Aorta (tissue), 5 donors: ENCODE measurements at places on chromosomes 16 and 17. TPM values are rescaled to one million over a fixed set of nuclear protein-coding genes. Genes with fewer than 3 reads are reported as not detected.

Gene NPIPB13
- 25.8 TPM for total RNA-seq

Gene MFSD6L
- total RNA-seq: 0.19 TPM

Gene TEKT1
- total RNA-seq: not detected

Gene CRYBA1
- total RNA-seq: not detected

Gene NPIPA3
- total RNA-seq: 8.0 TPM

Gene CIAO2B
- 51.9 TPM for total RNA-seq

Gene KRT222
- total RNA-seq: 1.9 TPM

Gene SLC9A5
- 1.6 TPM for total RNA-seq

Gene PMFBP1
- total RNA-seq: 0.66 TPM

GRCh38 chr17:82356845-82357355, 2.1 kb upstream of the TEX19 start:
- no peaks in the 10 kb centered on the region for H3K36me3 ChIP-seq
- H3K4me1 ChIP-seq: no peaks in the 10 kb centered on the region
- H3K27me3 ChIP-seq: no peaks in the 10 kb centered on the region
- H3K4me3 ChIP-seq: no peak overlapping the region
- no peak overlapping the region for H3K27ac ChIP-seq
- no peak for DNase-seq

- H3K4me3 ChIP-seq: no peak overlapping the region
- DNase-seq: no peak
- no peaks in the 10 kb centered on the region for H3K4me1 ChIP-seq
- H3K27me3 ChIP-seq: no peaks in the 10 kb centered on the region
Observed at GRCh38 chr16:14364386-14365199, 265.5 kb downstream of the PARN start.

GRCh38 chr16:24002619-24003018, 166.8 kb downstream of the PRKCB start:
- H3K4me3 ChIP-seq: no peak overlapping the region
- H3K27me3 ChIP-seq: no peaks in the 10 kb centered on the region
- H3K4me1 ChIP-seq: no peaks in the 10 kb centered on the region
- no peaks in the 10 kb centered on the region for H3K36me3 ChIP-seq

GRCh38 chr17:43543771-43544575, 2.2 kb downstream of the ETV4 start:
- H3K27me3 ChIP-seq: no peaks in the 10 kb centered on the region
- DNase-seq: no peak
- no peaks in the 10 kb centered on the region for H3K36me3 ChIP-seq
- no peaks in the 10 kb centered on the region for H3K4me1 ChIP-seq

DNA sequence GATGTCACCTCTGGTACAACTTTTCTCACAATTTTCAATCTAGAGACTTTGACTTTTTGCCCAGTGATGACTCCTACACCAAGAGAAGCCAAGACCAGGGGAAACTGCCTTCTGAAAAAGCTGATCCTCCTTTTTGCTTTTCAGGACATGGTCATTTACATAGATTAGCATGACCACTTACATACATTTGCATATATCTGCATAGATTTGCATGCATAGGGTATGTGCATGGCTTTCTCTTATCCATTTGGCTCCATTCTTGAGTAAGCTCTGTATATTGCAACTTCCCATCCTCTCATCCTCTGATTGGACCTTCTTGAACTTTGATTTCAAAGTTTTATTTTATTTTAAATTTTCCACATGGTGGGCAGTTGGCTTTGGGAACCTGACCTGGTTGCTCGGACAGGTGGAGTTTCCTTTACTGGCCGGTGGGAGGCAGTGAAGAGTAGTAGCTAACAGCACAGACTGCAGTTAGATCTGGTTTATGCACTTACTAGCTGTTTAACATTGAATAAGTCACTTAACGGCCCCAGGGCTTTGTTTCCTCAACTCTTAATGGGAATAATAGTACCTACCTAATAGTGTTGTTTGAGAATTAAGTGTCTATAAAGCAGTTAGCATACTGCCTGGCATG, 92.9 kb downstream of the GPR139 start:
- H3K27ac ChIP-seq: no peak overlapping the region
- H3K27me3 ChIP-seq: no peaks in the 10 kb centered on the region
- H3K4me1 ChIP-seq: no peaks in the 10 kb centered on the region
- no peak overlapping the region for H3K4me3 ChIP-seq

DNA sequence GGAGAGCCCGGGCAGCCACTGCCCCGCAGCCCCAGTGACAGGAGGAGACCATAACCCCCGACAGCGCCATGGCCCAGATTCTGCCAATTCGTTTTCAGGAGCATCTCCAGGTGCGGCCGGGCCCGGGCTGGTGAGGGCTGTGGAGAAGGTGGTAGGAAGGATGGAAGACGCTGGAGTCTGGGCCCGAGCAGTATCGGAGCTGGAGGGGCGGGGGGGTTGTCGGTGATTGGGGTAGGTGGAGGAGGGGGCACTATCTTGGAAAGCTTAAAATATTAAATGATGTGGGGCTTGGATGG, 317 bp downstream of the CLTC start:
- H3K27ac ChIP-seq: peak overlapping the region; percentile 97
- peak overlapping the region; percentile 100 for H3K4me3 ChIP-seq
- H3K27me3 ChIP-seq: no peaks in the 10 kb centered on the region
- DNase-seq: no peak

DNA sequence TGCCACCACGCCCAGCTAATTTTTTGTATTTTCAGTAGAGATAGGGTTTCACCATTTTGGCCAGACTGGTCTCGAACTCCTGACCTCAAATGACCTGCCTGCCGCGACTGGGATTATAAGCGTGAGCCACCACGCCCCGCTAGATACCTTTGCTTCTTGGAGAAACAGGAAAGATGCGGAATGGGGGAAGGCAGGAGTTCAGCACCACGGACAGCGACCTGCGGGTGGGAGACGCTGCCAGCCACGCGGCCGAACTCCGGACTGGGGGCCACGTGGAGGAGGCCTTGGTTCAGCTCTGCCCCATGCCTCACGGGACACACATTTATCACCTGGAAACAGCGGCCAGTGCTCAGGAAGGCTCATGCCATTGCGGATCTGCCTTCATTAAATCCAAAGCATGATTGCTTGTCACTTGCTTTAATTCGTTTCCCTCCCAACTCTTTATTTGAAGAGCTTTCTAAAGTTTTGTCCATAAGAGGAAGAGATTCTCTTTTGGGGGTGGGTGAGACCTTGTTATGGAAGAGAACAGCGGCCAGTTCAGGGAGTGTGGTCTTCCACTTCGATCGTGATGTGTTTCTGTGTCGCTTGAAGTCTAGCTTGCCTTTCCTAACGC, 219.9 kb downstream of the ENGASE start:
- no peak overlapping the region for H3K27ac ChIP-seq
- no peaks in the 10 kb centered on the region for H3K36me3 ChIP-seq
- no peaks in the 10 kb centered on the region for H3K4me1 ChIP-seq
- DNase-seq: peak; percentile 91

DNA sequence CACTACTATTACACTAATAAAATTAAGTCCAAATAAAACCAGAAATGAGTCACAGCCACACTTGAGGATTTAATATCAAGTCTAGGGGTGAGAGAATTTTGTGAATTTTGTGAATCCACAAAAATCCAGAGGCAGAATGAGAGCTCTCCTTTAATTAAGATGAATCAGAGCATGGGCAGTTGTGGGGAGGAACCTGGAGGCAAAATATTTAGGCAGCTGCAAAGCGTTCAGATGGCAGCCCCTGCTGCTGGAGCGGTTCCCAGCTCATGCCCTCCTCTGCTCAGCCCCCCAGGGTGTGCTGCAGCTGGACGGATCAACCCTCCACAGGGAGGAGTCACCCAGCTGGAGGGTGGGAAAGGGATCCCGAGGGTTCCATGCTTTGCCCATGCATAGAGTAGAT, 43.4 kb upstream of the IRX6 start:
- no peaks in the 10 kb centered on the region for H3K27me3 ChIP-seq
- H3K36me3 ChIP-seq: no peaks in the 10 kb centered on the region
- H3K4me3 ChIP-seq: no peak overlapping the region
- no peak overlapping the region for H3K27ac ChIP-seq

DNA sequence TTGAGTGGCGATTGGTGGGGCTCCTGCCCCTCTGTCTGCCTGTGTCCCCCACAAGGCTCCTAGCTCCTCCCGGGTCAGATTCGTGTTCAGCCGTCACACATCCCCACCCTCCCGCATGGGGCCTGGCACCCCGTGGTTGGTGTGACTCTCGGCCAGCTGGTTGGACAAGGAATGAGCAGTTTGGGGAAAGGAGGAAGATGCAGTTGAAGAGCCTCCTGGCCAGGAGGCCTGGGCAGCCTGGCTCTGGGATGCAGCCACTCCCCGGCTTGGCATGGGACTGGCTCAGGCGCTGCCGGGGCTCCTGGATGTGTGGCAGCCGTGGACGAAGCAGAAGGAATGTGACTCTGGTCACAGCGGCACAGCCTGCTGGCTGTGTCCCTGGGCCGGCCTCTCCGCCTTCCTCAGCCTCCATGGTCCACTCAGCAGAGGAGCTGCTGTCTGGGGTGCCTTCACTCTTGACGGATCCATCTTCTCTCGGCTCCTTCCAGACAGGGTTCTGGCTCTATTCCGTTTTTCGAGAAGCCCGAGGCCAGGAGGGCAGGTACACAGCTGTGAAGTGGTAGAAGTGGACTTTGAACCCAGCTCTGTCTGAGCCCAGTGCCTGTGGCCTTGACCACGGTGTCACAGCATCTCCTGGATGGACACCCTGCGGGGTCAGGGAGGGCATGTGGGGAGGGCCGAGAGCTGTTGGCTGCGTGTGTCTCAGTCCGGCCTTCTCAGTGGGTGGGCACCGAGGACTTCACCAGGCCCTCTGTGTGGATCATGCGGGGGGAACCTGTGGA, 2.1 kb downstream of the TRAF7 start:
- H3K4me3 ChIP-seq: no peak overlapping the region
- no peaks in the 10 kb centered on the region for H3K27me3 ChIP-seq
- no peak for DNase-seq
- H3K27ac ChIP-seq: no peak overlapping the region
- H3K4me1 ChIP-seq: no peaks in the 10 kb centered on the region

- H3K36me3 ChIP-seq: no peaks in the 10 kb centered on the region
- no peak overlapping the region for H3K27ac ChIP-seq
- no peaks in the 10 kb centered on the region for H3K27me3 ChIP-seq
- DNase-seq: no peak
Observed at GRCh38 chr16:11180489-11180888, 75.5 kb downstream of the SOCS1 start.

DNA sequence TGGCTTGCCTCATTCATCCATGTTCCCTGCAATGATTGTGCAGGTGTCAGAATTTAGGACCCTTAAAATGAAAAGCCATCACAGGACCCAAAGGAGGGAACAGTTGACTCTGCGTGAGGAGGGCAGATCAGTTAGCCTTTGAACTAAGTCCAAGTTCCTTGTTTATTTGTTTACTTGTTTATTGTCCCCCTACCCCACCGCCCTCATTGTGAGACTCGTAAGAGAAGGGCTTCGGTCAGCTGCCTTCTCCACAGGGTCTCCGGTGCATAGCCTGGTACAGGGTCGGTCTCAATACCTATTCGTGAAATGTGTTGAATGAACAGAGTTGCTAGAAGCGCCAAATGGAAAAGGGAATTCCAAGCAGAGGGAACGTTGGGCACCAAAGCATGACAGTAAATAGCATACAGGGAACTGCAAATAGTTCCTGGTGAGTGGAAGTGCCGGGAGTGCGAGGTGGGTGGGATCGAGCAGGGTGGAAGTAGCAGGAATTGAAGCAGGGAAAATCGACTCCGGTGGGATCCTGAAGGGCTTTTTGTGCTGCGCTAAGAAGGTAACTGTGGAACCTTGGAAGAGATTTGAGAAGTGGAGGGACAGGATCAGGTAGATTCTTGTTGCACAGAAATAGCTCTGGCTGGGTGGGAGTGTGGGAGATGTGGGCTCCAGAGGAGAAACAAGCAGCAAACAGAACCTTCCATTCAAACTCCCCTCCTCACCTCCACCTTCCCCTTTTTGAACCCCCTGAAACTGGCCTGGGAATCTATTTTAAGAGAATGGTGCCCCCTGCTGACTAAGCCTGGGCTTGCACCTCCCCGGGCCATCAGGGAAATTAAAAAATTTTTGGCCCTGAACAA, 12.7 kb downstream of the SLC35B1 start:
- no peaks in the 10 kb centered on the region for H3K36me3 ChIP-seq
- H3K27me3 ChIP-seq: no peaks in the 10 kb centered on the region
- no peaks in the 10 kb centered on the region for H3K4me1 ChIP-seq
- DNase-seq: peak; percentile 86

- no peak overlapping the region for H3K27ac ChIP-seq
- H3K4me3 ChIP-seq: no peak overlapping the region
- no peaks in the 10 kb centered on the region for H3K4me1 ChIP-seq
- no peak for DNase-seq
- no peaks in the 10 kb centered on the region for H3K27me3 ChIP-seq
Observed at GRCh38 chr16:86431540-86431939, 78.8 kb upstream of the FOXF1 start.

- H3K27me3 ChIP-seq: no peaks in the 10 kb centered on the region
- no peak overlapping the region for H3K27ac ChIP-seq
- no peak for DNase-seq
- H3K4me3 ChIP-seq: no peak overlapping the region
- H3K36me3 ChIP-seq: no peaks in the 10 kb centered on the region
Observed at GRCh38 chr17:19433255-19433654, 22.2 kb downstream of the RNF112 start.

- H3K4me3 ChIP-seq: no peak overlapping the region
- H3K27ac ChIP-seq: no peak overlapping the region
- no peaks in the 10 kb centered on the region for H3K27me3 ChIP-seq
Observed at GRCh38 chr17:1201132-1201702, 21.4 kb upstream of the ABR start.

GRCh38 chr16:51326131-51326856, 175.2 kb upstream of the SALL1 start:
- H3K27ac ChIP-seq: no peak overlapping the region
- H3K36me3 ChIP-seq: no peaks in the 10 kb centered on the region
- no peaks in the 10 kb centered on the region for H3K27me3 ChIP-seq
- no peak for DNase-seq
- no peak overlapping the region for H3K4me3 ChIP-seq

DNA sequence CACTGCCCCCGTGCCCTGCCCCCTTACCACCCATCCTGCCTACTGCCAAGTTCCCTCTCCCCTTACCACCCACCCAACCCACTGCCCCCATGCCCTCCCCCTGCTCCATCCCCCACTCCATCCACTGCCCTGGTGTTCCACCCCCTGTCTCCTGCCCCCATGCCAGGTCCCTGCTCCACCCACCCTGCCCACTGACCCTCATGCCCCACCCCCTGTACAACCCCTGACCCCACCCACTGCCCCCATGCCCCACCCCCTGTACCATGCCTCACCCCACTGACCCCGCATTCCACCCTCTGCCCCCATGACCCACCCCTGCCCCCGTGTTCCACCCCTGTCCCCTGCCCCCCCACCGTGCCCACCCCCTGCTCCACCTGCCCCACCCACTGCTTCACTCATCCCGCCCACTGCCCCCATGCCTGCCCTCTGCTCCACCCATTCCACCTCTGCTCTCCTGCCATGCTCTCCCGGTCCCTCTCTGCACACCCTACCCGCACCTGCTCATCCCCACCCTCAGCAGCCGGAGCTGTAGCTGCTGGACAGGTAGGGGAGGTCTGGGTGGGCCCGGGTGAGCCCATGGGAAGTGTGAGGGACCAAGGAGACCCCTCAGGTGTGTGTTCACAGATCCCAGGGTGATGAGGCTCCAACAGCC, 7.4 kb upstream of the FN3KRP start:
- H3K36me3 ChIP-seq: no peaks in the 10 kb centered on the region
- H3K27me3 ChIP-seq: no peaks in the 10 kb centered on the region
- no peak overlapping the region for H3K4me3 ChIP-seq
- DNase-seq: no peak

GRCh38 chr16:79037521-79038373, 562.8 kb downstream of the MAF start:
- no peak overlapping the region for H3K4me3 ChIP-seq
- H3K27me3 ChIP-seq: no peaks in the 10 kb centered on the region
- no peaks in the 10 kb centered on the region for H3K36me3 ChIP-seq
- H3K27ac ChIP-seq: no peak overlapping the region
- DNase-seq: no peak
